Central memory CD8-positive, alpha-beta T cell (primary cell): ENCODE measurements at places on chromosomes 5 and 9.

GRCh38 chr5:158147227-158147626 lies 288.3 kb upstream of the CLINT1 start:
- no peak for DNase-seq

- DNase-seq = no peak
Measured at GRCh38 chr9:127746959-127747569, 12.0 kb upstream of the TOR2A start.

DNA sequence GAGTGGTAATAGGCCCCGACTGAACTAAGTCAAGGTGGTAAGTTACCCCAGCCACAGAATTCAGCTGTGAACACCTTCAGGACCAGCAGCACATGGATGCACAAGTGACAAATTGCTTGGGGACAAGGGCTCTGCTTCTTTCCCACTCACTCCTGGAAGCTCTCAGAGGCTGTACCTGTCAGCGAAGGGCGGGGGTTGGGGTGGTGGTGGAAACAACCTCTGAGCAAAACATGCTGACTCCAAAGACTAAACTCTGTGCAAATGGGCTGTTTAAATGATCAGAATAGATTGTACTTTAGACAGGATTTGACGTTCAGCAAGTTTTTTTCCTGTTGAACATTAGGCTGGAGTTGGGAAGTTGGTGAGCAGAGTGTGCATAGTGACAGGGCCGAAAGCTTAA lies 544.5 kb upstream of the ZNF608 start:
- no peak for DNase-seq

- no peak for DNase-seq
Measured at GRCh38 chr5:72156946-72157624, 49.8 kb downstream of the MAP1B start.

DNA sequence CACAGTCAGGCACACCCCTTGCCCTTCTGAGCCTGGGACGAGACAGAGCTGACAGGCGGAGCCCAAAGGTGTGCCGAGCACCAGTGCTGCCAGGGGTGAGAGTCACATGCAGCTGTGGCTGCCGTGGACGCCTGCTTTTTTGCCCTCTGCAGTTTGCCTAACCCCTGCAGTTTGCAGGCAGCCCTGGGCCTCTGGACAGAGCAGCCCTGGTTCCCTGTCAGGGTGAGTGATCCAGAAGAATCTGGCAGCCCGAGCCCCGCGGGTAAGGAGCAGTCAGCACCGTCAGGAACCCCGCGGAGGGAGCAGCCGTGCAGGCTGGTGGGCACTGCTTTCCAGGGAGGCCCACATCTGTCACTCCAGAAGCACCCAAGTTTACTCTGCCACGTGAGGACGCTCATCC lies 30.3 kb downstream of the CEP72 start:
- DNase-seq = no peak

DNA sequence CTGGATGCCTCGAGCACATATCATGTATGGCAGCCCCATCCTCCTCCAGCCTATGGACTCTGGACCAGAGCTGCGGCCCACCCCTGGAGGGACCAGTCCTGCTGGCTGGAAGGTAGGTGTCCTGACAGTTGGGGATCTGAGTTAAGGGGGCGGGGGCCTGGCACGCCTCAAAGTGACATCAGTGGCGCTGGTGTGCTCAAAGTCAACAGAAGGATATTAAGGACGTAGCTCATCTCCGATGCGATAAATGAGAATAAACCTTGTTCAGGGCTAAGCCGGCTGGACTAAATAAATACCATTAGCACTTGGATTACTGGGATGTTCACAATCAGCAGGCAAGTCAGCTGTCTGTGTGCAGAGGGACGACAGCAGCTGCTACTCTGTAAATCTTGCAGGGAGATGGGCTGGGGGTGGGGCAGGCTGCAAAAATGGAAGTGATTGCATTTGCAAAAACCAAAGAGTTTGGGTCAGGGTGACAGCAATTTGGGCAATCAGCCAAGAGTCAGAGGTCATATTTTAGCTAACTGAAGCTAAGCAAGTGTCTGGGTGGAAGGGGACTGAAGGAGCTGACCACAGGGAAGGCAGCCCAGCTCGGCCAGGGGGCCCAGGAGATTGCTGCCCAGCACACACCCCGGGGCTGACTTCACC lies 80.0 kb upstream of the LRRTM2 start:
- no peak for DNase-seq

- DNase-seq = no peak
Measured at GRCh38 chr5:169020102-169020501, 280.8 kb downstream of the SLIT3 start.

- no peak for DNase-seq
Measured at GRCh38 chr5:2569774-2570542, 181.5 kb downstream of the IRX2 start.

DNA sequence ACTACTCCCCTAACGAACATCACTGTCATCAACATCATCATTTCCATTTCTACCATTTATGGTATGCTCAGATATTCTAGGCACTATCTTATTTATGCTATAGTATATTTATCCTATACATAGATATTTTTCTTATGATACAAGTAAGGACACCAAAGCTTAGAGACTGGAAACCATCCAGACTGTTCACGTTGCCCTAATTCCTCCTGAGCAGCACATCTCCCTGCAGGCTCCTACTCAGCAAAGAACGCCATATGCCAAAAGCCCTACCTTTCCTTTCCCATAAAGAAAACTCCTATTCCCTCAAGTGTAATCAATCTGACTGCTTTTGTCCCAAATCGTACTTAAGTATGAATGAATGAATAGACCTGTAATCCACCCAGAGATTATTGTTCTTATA lies 247.0 kb downstream of the PRELID2 start:
- no peak for DNase-seq

DNA sequence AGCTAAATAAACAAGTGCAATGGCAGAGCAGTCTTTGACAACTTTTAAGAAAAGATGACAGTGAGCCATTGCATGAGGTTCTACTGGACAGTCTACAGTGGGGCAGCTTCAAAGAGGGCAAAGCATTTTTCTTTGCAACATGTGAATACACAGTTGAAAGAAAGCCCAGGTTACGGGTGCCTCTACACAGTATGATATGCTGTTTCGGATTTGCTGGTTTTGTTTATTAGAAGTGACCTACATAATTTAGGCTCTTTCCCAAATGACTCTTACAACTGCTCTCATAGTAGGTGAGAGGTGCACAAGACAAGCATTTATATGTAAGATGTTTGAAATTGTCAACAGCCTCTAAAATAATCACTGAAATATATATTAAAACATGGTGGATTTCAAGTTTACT lies 62.4 kb downstream of the MEF2C start:
- no peak for DNase-seq

- no peak for DNase-seq
Measured at GRCh38 chr5:127934791-127935256, 148.7 kb upstream of the SLC12A2 start.

DNA sequence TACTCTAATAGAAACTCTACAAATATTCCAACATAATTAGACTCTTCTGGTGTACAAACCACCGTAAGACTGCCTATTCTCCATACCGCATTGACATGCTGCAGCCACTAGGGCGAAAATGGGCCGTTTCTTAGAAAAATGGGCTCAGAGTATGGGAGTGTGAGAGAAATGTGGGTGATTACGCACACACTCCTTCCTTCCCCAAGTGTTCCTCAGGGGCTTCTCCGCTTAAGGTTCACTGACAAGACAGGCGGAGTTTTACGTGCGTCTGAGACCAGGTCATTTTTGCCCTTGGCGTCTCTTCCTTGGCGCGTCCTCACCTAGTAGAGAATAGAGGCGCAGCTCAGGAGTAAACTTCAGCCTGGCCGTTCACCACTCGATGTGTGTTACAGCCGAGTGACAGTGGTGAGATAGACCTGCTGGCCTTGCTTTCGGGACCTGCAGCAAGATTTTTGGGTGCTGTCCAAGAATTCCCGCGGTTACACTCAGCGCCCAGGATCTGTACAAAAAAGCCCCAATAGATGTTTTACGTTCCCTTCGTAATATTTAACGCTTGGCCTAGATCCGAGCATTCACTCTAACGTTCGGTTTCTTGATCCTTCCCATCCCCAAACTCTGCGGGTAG lies 1.8 kb upstream of the NTRK2 start:
- DNase-seq = no peak

DNA sequence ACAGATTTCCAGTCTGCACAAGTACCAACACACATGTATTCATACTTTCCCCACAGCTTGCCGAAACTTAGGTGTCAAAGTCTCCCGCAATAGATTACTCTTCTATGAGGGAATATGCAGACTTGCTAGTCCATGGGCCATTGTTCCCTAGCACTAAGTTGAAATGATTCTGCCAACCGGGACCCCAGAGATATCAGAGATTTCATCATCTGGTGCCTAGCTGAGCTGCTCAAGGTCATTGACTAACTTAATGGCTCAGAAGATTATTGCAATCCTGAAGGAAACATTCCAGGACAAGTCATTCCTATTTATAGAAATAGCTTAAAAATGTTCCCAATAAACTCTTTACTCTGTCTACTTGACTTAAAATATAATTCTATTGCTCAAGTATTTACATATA lies 202.6 kb downstream of the PIK3R1 start:
- no peak for DNase-seq

- DNase-seq = no peak
Measured at GRCh38 chr5:102737161-102737560, 17.9 kb upstream of the PAM start.

- DNase-seq = no peak
Measured at GRCh38 chr5:117801583-117801982, 1186.8 kb downstream of the DTWD2 start.

GRCh38 chr5:78002690-78003089 lies 226.6 kb upstream of the TBCA start:
- DNase-seq = no peak

GRCh38 chr5:72209147-72210115 lies 102.2 kb downstream of the MAP1B start:
- DNase-seq = no peak

GRCh38 chr5:1897816-1898450 lies 15.2 kb upstream of the IRX4 start:
- DNase-seq = no peak

DNA sequence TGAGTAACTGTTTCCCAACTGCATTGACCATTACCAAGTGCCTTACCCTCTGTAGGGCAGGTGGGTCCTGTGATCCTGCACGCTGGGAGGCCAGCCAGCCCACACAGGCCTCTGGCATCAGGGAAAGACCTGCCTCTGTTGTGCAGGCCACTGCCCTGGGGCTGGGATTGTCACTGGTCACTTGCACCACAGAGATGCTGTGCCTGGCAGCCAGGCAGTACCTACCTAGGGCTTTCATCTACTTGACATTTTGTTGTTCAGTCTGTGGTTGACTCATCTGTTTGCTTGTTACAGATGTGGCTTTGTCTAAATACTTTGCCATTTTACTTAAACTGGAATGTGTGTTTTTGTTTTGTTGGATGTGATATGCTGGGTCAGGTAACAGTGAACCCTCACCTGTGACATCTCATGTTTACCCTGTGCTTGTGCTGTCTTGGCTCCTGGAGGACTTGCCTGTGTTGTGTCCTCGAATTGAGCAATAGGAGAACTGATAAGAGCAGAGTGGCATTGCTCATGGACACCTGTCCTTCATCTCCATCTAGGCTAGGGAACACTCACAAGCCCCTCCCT lies 32.8 kb downstream of the SECISBP2 start:
- DNase-seq = no peak

- no peak for DNase-seq
Measured at GRCh38 chr9:130630506-130631330, 33.7 kb upstream of the PRDM12 start.

DNA sequence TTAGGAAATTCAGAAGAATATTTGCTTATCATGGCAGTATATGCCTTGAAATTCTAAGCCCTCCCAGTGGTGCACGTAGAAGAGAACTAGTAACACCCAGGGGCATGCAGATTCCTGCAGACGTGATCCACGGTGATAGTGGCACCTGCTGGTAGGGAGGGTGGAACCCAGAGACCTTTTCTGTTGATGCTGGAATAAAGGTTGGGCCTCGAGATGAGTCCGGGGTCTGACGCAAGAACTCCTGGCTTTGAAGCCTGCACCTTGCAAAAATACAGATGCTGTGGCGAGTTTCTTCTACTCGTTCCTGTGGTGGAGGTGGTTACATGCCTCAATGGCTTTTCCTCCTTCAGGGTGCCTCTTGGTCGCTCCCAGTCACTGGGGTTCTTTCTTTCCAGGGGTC lies 39.5 kb upstream of the PHF2 start:
- DNase-seq = no peak

DNA sequence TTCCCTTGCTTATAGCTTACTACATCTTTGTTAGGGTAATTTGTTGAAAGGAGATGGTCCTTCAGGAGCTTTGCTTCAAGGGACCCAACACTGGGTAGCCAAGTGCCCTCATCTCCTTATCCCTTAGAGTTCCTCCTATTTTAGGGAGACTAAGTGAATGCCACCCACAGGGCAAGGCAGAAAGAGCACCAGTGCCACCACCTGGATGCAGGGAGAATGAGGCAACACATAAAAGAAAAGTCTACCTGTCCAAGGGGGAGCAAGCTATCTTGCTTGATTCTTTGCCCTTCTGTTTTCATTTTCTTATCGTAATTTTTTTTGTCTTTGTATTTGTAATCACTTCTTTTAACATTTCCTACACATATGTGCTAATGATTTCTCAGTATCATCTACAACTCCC lies 205.5 kb downstream of the NPR3 start:
- no peak for DNase-seq
